ENCODE measurements at places on chromosomes 7 and 10. TPM values are rescaled to one million over a fixed set of nuclear protein-coding genes. Genes with fewer than 3 reads are reported as not detected.

GRCh38 chr7:6376820-6377219 is 70.9 kb downstream of the DAGLB start:
- DNase-seq, result no peak

- peak; percentile 56 for DNase-seq
Measured at GRCh38 chr7:8418629-8419245, 14.7 kb upstream of the NXPH1 start.

DNA sequence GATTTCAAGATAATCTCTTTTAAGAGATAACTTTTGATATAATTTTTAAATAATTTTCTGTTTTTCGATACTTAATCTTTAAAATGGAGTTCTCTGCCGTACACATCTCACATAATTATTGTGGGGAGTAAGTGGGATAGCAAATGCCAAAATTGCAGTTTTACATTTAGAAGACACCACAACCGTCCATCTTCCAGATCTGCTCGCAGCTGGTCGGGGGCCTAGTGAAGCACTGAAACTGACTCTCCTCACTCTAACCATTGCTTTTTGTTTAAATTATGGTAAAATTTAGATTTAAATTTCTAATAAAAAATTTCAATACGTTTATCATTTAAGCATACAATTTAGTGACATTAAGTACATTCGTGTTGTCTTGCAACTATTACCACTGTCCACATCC is 94.2 kb downstream of the PRR15 start:
- no peak for DNase-seq

The HOGA1 gene
- total RNA-seq, result not detected

The ING3 gene
- 14.9 TPM for total RNA-seq

The LIPM gene
- total RNA-seq, result not detected

Measured in glutamatergic neuron (in vitro differentiated cells).